Stimulated activated CD8-positive, alpha-beta memory T cell treated with anti-CD3 and anti-CD28 coated beads, Interleukin-15, amount 100 ng/mL, for 24 hours (primary cell): ENCODE measurements at places on chromosomes 7 and 10.

DNA sequence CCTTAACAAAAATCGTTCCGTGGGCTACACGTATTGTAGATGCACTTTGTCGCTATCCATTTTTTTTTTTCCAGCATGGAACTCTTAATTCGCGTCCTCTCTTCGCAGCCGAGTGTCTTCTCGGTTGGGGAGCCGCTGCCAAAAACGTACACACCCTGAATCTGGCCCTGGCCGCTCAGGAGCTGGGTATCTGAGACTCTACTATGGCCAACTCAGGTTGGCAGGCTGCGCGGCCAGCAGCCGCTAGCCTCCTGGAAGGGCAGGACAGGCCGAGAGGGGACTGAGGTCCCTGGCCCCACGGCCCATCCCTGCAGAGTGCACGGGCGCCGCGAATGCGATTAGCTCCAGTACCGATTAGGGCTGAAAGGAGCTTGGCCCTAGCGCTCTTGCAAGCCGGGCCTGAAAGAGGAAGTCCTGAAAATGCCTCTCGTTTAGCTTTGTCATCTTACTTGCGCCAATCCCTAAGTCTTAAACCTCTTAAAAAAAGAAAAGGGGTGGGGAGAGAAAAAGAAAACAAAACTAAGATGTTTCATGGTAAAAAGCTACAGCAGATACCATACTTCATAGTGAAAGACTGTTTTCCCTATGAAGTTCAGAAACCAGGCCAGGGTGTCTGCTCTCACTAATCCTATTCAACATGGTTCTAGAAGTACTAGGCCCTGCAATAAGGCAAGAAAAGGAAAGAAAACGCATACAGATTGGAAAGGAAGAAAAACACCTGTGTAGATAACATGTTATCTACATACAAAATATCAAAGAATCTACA, 113.2 kb upstream of the RHEB start:
- peak; percentile 31 for DNase-seq

DNA sequence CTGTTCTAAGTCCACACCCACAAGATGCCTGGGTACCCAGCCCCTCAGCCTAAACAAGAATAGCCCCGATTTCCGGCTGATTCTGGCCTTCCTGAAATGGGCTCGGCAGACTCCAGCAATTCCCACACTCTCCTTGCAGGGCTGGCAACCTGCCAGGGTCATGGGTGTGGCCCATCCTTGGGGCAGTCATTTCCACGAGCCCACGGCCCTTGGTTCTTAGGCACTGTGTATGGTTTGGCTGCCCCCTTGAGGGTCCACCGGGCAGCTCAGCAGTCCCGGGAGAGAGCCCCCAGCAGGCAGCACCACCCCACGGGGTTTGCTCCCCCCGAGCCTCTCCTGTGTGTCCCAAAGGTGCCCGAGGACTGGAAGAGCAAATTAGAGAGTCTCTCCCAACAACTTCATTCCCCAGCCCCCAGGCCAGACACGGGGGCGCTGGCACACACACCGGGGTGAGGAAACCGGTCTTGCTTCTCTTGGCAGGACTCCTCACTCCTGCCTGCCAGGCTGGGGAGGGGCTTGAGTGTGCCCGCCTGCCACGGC, 142.2 kb downstream of the EMX2 start:
- DNase-seq = no peak

GRCh38 chr10:63137306-63137705, 4.2 kb downstream of the NRBF2 start:
- no peak for DNase-seq

DNA sequence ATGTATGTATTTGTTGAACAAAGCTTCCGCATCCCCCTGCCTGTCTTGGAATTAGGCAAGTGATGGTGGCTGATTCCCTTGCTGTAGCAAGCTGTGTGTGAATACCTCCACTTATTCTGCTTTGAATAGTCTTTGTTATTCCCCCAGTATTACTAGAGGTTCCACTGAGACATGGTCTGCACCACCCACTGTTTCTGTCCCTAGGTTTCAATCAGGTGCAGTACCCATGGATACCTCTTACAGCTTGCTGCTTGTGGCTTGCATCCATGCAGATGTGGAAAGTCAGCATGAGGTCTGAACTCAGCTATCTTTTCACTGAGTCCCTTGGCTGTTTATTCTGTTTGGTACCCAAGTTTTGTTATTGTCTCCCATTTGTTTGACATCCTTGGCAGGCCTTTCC, 447.4 kb downstream of the GRM8 start:
- DNase-seq = no peak

DNA sequence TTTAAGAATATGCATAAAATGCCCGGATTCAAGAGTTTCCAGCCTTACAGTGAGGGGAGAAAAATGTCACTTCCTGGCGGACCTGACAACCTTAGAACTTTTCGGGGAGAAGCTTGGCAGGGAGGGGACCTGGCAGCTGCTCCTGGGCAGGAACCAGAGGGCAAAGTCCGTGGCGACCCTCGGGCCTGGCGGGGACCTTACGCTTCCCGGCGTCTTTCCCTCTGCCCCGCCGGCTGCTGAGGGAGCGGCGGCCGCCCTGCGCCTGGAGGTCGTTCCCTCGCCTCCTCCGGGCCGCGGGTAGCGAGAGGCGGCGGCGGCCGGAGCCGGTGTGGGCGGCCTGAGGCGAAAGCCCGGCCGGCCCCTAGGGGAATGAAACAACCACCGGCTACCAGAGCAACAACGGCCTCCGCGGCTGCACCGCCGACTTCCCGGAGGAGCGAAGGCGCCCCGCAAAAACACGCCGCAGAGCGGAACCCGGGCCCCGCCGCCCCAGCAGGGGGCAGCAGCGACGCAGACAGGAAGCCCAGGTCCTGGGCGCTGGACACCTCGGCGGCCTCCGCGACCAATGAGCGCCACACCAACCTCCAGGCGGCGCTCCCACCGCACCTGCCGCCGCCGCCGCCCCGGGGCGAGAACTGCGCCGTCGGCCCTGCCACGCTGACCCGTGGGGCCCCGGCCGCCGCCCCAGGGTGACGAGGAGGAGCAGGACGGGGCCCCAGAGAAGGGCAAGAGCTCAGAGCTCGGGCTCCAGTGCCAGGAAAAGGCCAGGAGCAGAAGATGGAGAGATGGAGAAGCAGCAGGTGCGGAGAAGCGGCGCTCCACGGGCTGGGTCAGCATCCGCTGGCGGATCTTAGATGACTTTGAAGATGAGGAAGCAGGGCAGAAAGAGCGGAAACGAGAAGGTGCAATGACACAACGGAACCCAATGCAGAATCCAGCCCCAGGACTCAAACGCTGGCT, 10.5 kb upstream of the ACSM6 start:
- peak; percentile 60 for DNase-seq

- no peak for DNase-seq
Measured at GRCh38 chr7:76011442-76011861, 17.1 kb upstream of the TMEM120A start.

- no peak for DNase-seq
Measured at GRCh38 chr7:1431634-1432380, 27.5 kb downstream of the MICALL2 start.

GRCh38 chr7:105840981-105841749, 35.2 kb downstream of the ATXN7L1 start:
- no peak for DNase-seq

DNA sequence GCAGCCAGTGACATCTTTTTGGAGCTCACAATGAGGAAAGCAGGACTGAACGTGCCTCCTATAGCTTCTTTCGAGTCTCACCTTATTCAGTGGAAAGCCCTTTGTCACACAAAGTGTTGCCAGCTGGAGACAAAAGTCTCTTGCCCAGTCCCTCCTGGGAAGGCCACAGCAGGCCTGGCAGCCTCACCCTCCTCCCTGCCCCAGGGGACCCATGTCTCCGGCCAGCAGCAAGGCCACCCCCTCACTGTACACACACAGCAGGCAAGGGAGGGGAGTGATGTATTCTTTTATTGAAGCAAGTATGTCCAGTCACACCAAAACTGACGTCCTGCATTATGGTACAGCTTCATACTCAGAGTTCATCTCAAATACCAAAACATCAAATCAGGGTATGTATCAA, 56.0 kb downstream of the CSGALNACT2 start:
- DNase-seq = no peak

GRCh38 chr7:2168615-2169311, 64.0 kb downstream of the MAD1L1 start:
- DNase-seq = no peak

- DNase-seq = no peak
Measured at GRCh38 chr10:118568327-118568848, 27.1 kb downstream of the PRLHR start.

DNA sequence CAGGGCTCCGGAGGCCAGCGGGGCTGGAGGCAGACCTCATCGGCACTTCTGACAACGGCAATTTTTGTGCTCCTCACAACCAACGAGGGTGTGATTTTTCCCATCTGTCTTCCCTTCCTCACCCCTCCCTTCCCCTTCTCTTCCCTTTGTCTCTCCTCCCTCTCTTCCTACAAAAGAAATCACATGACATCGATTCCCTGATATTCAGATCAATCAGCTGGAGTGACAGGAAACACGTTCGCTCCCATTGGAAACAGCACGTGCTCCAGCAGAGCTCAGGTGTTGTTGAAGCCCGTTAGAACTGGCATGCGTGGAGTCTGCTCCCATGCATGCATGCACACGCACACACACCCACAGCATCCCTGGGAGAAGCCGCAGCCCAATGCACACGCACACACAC, 222.4 kb downstream of the PTPRN2 start:
- no peak for DNase-seq

DNA sequence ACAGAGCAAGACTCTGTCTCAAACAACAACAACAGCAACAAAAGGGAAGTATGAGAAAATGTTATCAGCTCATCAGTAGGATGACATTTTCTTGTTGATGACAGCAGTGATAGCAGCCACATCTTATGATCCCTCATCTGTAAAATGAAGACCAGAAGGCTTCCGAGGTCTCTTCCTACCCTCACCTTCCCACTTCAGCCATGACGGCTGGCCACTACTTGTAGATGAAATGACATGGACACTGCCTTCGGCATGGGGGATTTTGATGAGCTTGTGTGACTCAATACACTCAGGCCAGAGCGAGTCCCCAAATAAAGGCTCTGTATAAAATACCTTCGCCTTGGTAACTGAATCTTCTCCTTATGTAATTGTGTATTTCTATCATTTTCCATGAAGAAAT, 6.7 kb downstream of the ECHDC3 start:
- DNase-seq = no peak

GRCh38 chr7:80478683-80479082, 33.2 kb downstream of the GNAT3 start:
- no peak for DNase-seq

GRCh38 chr7:111470998-111471397, 91.3 kb downstream of the IMMP2L start:
- DNase-seq = no peak

DNA sequence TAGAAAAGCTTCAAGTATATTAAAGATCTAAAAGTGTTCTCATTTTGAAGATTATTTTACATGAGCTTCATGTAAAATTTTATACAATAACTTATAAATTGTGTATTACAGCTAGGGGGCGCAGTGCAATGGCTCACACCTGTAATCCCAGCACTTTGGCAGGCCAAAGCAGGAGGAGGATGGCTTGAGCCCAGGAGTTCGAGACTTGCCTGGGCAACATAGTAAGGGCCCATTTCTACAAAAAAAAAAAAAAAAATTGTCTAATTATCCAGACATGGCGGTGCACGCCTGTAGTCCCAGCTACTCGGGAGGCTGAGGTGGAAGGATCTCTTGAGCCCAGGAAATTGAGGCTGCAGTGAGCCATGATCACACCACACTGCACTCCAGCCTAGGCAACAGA, 16.6 kb downstream of the ACBD5 start:
- DNase-seq = no peak

DNA sequence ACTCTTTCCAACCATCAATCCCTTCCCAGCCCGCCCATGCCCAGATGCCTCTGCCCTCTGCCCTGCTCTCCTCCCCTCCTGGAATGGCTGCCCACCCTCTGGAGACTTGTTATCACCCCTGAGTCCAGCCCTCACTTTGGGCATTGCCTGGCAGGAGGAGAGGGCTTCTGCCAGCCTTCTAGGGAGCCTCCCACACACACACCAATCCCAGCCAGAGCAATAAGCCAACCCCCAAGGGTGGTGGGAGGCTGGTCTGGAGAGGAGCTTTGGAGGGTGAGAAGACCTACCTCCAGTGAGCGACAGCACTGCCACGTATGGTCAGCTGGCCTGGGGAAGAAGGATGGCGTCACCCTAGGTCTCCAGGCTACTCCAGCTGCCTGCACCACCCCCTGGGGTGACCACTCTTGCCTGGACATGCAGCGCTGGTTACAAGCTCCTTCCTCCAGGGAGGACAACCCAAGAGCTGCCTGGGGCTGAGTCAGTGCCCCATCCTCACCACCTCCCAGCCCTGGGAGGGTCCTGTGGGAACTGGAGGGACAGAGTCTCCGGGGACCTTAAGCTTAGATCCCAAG, 8.4 kb downstream of the C10orf105 start:
- DNase-seq = no peak

DNA sequence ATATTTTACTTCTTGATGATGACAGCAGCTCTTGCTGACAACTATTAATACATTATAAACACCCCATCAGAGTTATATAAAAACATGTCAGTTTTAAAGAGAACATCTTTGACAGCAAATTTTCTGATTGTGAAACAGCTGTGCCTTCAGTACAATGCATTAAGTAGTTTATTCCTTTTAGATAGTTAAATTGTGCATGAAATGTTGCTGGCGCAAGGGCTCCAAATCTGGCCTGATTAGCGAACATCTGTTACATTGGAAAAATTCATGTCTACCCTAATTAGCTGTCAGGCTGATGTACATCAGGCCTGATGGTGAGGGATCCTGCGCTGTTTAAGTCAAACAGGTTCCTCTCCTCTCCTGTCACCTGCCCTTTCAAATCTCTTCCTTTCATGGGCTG, 171.9 kb upstream of the SP8 start:
- DNase-seq = no peak

- DNase-seq = no peak
Measured at GRCh38 chr10:15420858-15421257, 49.8 kb upstream of the FAM171A1 start.

- DNase-seq = no peak
Measured at GRCh38 chr10:65769828-65770227, 1156.0 kb upstream of the LRRTM3 start.

GRCh38 chr10:86349940-86350630, 16.5 kb downstream of the GRID1 start:
- no peak for DNase-seq

- DNase-seq = no peak
Measured at GRCh38 chr7:98826387-98826786, 43.4 kb downstream of the TMEM130 start.

- DNase-seq = no peak
Measured at GRCh38 chr7:12303495-12303894, 92.4 kb downstream of the TMEM106B start.

- DNase-seq = no peak
Measured at GRCh38 chr7:7425321-7425720, 110.4 kb downstream of the COL28A1 start.

GRCh38 chr7:91949221-91950009, 8.8 kb downstream of the AKAP9 start:
- no peak for DNase-seq

- DNase-seq = no peak
Measured at GRCh38 chr10:60760711-60761210, 17.5 kb upstream of the CDK1 start.

- DNase-seq = no peak
Measured at GRCh38 chr7:147276783-147277370, 1160.3 kb downstream of the CNTNAP2 start.

- DNase-seq = no peak
Measured at GRCh38 chr7:1917221-1918062, 247.4 kb downstream of the ELFN1 start.
